ENCODE measurements at places on chromosomes 16 and 17.

DNA sequence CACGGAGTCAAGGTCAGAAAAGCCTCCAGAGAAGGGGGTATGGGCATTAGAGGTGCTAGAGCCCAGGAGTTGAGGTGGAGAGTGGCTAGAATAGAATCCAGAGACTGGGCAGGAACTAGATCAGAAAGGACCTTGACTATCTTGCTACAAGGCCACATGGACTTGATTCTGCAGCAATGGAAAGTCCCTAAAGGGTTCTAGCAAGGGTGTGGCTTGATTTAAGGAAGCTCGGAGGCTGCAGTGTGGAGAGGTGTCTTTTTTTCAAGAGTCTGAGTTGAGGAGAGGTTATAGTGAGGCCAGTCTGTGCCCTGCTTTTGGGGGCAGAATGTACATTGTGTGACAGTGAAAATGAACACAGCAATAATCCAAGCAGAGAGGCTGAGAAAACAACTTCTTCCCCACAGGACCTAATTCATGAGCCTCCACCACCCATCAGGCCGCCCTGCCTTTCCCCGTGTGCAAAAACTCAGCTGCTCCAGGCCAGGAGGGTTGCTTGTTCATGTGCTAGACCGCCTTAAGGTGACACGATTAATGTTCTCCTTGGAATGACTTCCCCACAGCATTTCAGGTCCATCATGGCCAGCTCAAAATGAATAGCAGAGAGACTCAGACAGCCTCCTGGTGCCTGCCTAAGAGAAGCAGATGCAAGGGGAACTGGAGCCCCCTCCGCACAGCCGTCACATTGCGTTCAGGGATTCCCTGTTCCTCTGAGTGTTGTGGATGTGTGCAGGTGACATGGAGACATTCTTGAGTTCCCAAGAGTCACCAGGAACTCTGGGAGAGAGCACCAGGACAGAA, 8.7 kb upstream of the BEAN1 start:
- DNase-seq: no peak

- no peak for DNase-seq
Observed at GRCh38 chr16:79792076-79792475, 191.5 kb upstream of the MAF start.

DNA sequence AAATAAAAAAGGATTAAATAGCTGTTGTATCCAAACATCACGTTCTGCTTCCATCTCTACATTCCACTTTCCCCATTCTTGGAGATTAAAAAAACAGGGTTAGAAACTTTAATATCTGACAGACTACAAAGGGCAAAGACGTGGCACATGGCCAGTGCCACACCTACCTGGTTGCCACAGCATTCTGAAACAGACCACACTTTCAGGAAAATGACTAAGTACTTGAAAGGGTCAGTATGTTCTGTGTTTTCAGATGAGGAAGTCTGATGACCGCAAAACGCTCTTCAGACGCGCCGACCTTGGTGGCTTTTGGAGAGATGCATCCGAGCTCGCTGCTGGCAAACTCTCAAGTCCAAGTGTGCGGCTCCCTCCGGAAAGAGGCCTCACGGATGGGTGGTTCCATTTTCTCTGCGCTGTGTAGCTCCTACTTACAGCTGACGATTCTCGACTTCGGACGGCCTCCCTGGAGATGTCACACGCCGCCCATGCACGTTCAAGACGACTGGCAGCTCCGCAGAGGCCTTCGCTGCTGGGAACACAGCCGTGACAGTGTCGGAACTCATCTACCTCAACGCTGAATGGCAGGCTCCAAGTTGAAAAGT, 15.5 kb downstream of the MAP1LC3B start:
- DNase-seq: no peak

DNA sequence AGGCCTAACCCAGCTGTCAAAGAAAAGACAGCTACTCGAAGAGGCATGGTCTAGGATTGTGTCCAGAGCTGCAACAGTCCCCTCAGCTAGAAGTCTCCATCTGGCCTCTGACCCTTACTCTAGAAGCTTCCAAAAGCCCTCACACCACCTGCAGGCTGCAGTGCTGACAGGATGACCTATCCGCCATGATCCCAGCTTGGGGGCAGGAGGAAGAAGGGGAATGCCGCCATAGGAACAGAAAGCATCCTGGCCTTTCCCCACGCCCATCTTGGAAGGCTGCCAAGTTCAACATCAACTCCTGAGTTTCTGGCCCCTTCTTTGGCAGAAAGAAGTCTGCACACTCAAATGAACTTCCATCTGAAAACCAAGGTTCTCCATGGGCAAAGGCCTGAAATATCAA, 3.1 kb upstream of the KRT36 start:
- no peak for DNase-seq

- DNase-seq: no peak
Observed at GRCh38 chr16:6016530-6017184, 919.1 kb upstream of the EEF2KMT start.

- DNase-seq: no peak
Observed at GRCh38 chr17:39603304-39604016, 4.3 kb downstream of the NEUROD2 start.

- no peak for DNase-seq
Observed at GRCh38 chr17:15444805-15445204, 22.6 kb downstream of the CDRT4 start.

GRCh38 chr16:67459861-67460150, 21.2 kb downstream of the ATP6V0D1 start:
- DNase-seq: no peak

- DNase-seq: peak; percentile 72
Observed at GRCh38 chr17:17391668-17392370, 85.0 kb upstream of the MED9 start.

GRCh38 chr17:79517827-79518584, 92.8 kb downstream of the RBFOX3 start:
- no peak for DNase-seq

- peak; percentile 61 for DNase-seq
Observed at GRCh38 chr16:80466024-80466987, 74.5 kb upstream of the DYNLRB2 start.

All from effector memory CD8-positive, alpha-beta T cell (primary cell).